ENCODE measurements at places on chromosomes 7 and 10. TPM values are rescaled to one million over a fixed set of nuclear protein-coding genes. Genes with fewer than 3 reads are reported as not detected.

TRIM8 gene
- 25.5 TPM for total RNA-seq

VAX1 gene
- total RNA-seq = not detected

CPA2 gene
- total RNA-seq = not detected

KIAA1549 gene
- 1.3 TPM for total RNA-seq

PSD gene
- total RNA-seq = 2.0 TPM

DNA sequence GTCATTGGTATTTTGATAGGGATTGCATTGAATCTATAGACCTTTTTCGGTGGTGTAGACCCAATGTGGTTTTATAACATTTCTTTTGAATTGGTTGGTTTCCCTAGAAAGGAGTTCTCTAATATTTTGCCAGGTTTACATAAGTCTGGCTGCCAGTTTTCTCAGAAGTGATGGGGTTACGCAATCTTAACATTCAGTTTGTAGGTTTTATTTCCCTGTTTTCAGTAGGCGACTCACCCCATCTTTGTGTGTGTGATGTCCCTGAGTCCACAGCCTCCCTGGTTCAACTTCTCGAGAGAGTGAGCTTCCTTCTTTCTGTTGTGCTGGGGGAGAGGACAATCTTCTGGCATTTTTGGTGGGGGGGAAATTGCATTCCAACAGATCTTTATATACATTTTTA, 9.6 kb upstream of the KIF5B start:
- no peak overlapping the region for H3K27ac ChIP-seq
- H3K4me1 ChIP-seq = no peaks in the 10 kb centered on the region
- no peaks in the 10 kb centered on the region for H3K36me3 ChIP-seq
- no peak overlapping the region for H3K4me3 ChIP-seq
- peak; percentile 76 for DNase-seq

DNA sequence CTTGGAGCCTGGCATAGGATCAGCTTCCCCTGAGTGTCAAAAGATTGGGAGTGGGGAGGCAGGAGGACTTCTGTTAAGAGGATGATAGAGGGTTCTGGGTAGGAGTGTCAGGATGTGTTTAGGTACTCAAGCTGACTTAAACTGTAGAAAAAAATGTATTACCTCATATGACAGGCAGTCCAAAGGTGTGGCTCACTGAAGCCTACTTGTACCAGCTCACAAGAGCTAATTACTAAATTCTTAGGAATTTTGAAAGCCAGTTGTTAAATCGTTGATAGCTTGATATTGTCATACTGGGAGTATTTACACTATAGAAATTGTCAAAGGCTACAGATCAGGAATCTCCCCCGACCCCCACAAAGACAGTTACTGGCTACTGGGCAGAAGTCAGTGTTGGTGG, 32.1 kb downstream of the FAS start:
- peaks cover 2% of the 10 kb centered on the region for H3K4me1 ChIP-seq
- no peak overlapping the region for H3K27ac ChIP-seq
- H3K27me3 ChIP-seq = no peaks in the 10 kb centered on the region

- H3K4me3 ChIP-seq = no peak overlapping the region
- H3K27me3 ChIP-seq = no peaks in the 10 kb centered on the region
- no peak for DNase-seq
- H3K36me3 ChIP-seq = peaks cover 7% of the 10 kb centered on the region
Observed at GRCh38 chr7:38746438-38746837, 115.3 kb upstream of the AMPH start.

GRCh38 chr10:51086710-51087109, 12.4 kb downstream of the PRKG1 start:
- no peak overlapping the region for H3K27ac ChIP-seq
- peaks cover 7% of the 10 kb centered on the region for H3K4me1 ChIP-seq
- no peak overlapping the region for H3K4me3 ChIP-seq

DNA sequence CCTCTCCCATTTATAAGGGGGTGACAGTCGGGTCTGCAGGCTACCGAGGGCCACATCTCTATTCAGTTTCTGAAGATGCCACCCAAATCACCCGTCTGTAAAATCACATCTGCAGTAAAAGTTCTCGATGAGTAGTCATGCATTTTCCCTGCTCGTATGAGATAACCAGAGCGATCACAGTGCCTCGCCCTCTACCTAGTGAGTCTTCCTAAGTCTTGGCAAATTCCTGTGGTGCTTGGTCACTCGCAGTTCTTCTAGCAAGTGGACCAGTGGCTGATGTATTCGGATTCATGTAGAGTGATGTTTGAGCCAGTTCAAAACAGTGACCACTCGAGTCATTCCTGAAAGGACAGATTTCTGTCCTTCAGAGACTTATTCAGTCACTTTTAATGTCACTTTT, 44.9 kb downstream of the INSYN2A start:
- peaks cover 30% of the 10 kb centered on the region for H3K4me1 ChIP-seq
- peak; percentile 65 for DNase-seq
- H3K4me3 ChIP-seq = no peak overlapping the region
- no peaks in the 10 kb centered on the region for H3K27me3 ChIP-seq
- no peak overlapping the region for H3K27ac ChIP-seq
- no peaks in the 10 kb centered on the region for H3K36me3 ChIP-seq

DNA sequence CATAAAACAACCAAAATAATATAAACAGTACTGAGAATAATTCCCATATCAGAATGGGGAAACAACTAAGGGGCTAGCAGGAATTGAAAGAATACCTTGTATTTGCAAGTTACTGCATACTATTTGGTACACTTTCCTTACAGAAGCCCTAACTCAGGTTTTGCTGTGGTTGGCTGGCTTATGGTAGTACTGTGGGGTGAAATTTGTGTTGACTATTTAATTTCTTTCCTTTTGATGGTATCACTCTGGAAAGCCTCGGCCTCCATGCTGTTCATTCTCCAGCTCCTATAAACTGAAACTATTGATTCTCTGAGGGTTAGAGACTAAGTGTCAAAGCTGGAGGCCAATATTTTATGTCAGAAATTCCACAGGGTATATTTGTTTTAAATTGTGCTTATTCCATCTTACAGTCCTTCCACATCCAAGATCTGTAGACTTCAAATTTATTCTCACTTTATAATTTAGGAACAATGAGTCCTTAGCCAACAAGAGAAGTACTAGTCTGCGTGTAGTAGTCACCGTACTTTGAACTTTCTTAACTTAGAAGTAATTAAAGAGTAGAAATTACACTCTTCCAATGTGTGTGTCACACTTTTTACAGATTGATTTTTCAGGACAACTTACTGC, 13.4 kb downstream of the SKIDA1 start:
- no peak overlapping the region for H3K4me3 ChIP-seq
- H3K27me3 ChIP-seq = no peaks in the 10 kb centered on the region
- DNase-seq = no peak

DNA sequence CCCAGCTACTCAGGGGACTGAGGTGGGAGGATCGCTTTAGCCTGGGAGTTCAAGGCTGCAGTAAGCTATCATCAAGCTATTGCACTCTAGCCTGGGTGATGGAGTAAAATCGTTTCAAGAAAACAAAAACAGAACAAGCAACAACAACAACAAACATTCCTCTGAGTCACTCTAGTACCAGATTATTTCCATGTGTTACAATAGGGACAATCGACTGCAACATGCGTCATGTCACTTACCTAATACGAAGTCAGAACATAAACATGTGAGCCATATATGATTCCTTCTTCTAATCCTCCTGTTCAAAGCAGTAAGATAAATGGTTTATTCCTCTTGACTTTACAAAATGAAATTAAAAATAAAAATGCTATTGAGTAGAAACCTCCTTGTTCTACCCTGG, 57.3 kb downstream of the ZNF438 start:
- H3K36me3 ChIP-seq = no peaks in the 10 kb centered on the region
- no peak overlapping the region for H3K27ac ChIP-seq
- no peaks in the 10 kb centered on the region for H3K4me1 ChIP-seq
- no peak for DNase-seq
- no peaks in the 10 kb centered on the region for H3K27me3 ChIP-seq

- H3K36me3 ChIP-seq = no peaks in the 10 kb centered on the region
- H3K4me3 ChIP-seq = no peak overlapping the region
- DNase-seq = no peak
- no peak overlapping the region for H3K27ac ChIP-seq
- H3K27me3 ChIP-seq = no peaks in the 10 kb centered on the region
- no peaks in the 10 kb centered on the region for H3K4me1 ChIP-seq
Observed at GRCh38 chr7:123305840-123306375, 106.1 kb upstream of the SLC13A1 start.

DNA sequence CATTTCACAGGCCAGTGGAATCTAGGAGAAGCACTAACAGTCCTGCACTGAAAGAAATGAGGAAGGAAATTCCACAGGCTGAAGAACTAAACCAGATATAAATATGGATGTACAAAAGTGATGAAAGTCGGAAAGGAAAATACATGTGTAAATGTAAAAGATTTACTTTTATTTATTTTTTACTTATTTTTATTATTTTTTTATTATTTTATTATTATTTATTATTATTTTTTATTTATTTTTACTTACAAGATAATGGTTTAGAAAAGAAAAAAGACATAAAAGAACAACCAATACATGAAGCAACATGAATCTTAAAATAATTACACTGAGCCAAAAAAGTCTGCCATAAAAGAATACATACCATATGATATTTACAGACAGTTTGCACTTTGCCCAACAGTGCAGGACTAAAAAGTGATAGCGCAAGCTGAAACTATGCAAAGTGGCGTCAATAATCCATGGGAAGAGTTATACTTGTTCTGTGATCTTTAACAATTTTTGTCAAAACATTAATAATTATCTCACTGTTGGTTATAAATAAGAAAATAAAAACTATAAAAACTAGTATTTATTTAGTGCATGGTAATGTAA, 317.8 kb upstream of the MKI67 start:
- no peak overlapping the region for H3K4me3 ChIP-seq
- H3K4me1 ChIP-seq = no peaks in the 10 kb centered on the region
- DNase-seq = no peak
- H3K27ac ChIP-seq = no peak overlapping the region
- H3K36me3 ChIP-seq = no peaks in the 10 kb centered on the region

DNA sequence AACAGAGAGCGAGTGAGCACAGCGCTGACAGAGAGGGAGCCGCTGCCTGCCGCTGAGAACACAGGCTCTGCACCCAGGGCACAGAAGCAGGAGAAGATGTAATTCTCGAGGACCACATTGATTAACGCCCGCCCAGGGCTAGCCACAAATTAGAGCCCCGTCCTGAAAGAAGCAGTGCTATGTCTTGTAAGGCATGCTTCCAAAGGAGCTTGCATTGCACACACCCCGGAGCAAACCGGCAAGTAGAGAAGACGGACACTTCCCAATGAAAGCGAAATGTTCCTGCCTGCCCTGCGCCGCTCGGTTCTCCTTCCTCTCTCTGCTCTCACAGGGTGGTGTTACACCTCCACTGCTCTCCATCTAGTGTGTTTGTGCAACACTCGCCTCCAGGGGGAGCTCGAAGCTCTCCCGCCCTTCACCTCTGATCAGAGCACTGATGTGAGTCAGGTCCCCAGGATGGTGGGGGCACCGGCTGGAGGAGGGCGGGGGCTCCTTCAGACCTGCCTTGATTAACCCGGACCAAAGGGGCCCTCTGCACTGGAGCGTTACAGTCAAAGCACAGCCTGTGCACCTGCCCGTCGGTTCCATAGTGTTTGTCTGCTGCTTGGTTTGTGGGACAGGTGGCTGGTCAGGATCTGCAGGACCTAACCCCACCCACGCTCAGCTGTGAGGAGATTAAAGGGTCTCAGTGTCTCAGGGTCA, 316.5 kb downstream of the ADARB2 start:
- no peaks in the 10 kb centered on the region for H3K36me3 ChIP-seq
- no peaks in the 10 kb centered on the region for H3K4me1 ChIP-seq
- no peak overlapping the region for H3K4me3 ChIP-seq
- no peak overlapping the region for H3K27ac ChIP-seq
- no peaks in the 10 kb centered on the region for H3K27me3 ChIP-seq

DNA sequence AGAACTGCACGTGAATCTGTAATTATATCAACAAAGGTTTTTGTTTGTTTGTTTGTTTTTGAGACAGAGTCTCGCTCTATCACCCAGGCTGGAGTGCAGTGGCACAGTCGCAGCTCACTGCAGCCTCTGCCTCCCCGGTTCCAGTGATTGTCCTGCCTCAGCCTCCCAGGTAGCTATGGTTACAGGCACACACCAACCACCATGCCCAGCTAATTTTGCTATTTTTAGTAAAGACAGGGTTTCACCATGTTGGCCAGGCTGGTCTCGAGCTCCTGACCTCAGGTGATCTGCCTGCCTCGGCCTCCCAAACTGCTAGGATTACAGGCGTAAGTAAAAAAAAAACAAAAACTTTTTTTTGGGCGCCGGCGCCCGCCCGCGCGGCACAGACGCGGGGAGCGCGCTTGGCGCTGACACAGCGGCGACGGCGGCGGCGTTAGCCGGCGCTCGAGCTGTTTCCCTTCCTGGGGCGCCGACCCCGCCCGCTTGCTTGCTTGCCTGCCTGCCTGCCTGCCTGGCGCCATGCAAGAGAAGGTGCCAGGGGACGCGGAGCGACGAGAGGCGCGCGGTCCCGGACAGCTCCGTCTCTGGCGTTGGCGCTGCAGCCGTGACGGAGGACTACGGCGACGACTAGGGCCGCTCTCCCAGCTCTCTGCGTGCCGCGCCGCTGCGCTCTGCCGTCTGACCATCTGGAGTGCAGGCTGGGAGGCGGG, 171.4 kb upstream of the NUPR2 start:
- no peaks in the 10 kb centered on the region for H3K27me3 ChIP-seq
- no peaks in the 10 kb centered on the region for H3K36me3 ChIP-seq
- no peak overlapping the region for H3K4me3 ChIP-seq
- no peak for DNase-seq
- H3K27ac ChIP-seq = no peak overlapping the region
- no peaks in the 10 kb centered on the region for H3K4me1 ChIP-seq

DNA sequence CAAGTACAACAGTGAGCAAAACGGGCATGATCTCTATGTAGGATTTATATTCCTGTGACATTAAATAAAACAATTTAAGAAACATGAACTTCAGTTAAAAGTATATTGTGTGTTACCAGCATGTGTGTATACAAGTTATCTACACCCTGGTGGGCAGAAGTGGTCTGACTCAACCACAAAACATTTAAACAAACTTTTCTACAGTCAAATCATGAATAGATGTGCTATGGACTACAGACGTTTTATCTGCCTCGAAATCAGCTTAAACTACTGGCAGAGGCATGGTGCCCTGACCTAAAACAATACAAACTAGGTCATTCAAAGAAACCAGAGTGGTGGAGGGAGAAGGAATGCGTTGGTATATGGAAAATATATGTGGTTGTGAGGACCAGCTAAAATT, 3.6 kb downstream of the ARL3 start:
- H3K4me3 ChIP-seq = no peak overlapping the region
- H3K4me1 ChIP-seq = peaks cover 2% of the 10 kb centered on the region
- peak; percentile 89 for DNase-seq
- H3K27ac ChIP-seq = peak overlapping the region; percentile 13
- H3K27me3 ChIP-seq = no peaks in the 10 kb centered on the region

DNA sequence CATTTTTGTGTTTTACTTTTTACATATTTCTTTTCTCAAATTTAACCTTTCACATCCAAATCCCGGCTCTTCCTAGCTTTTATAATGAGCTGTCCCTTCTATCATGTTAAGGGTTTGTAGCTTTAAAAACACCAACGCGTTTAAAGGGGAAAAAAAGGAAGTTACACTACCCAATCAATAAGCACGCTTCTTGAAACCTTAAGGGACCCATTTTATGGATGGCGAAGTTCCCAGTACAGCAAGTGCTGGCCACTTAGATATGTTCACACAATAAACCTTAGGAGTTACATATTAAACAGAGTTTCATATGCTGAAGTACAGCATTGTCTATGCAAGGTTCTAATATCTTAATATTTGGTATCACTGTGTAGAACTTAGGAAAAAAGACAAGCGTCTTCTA, 1.8 kb downstream of the GNG11 start:
- H3K4me3 ChIP-seq = peak overlapping the region; percentile 99
- no peak for DNase-seq
- H3K27me3 ChIP-seq = no peaks in the 10 kb centered on the region
- peaks cover 12% of the 10 kb centered on the region for H3K36me3 ChIP-seq
- H3K4me1 ChIP-seq = peaks cover 10% of the 10 kb centered on the region
- peak overlapping the region; percentile 79 for H3K27ac ChIP-seq

GRCh38 chr7:151984612-151985011, 28.4 kb downstream of the GALNTL5 start:
- H3K4me1 ChIP-seq = no peaks in the 10 kb centered on the region
- DNase-seq = no peak
- no peak overlapping the region for H3K27ac ChIP-seq
- H3K4me3 ChIP-seq = no peak overlapping the region
- H3K36me3 ChIP-seq = no peaks in the 10 kb centered on the region

Measured in IMR-90 (cell line).